ENCODE measurements at places on chromosomes 4 and X.

DNA sequence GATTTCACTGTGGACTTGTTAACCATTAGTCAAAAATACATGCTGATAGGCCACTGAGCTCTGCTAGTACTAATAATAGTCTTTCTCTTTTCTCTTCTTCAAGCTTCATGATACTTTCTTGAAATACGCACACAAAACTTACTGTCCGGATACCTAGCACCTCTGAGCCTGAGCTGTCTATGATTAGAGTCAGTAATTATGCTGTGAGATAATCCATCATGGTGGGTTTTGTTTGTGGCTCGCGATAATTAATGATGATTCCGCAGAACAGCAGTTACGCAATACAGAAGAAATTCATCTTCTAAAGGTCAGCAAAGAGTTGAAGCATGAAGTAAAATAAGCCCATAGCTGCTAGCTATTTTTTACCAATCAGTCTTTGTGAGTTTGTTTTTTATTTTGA lies 511.5 kb upstream of the GALNT7 start:
- no peak for DNase-seq

DNA sequence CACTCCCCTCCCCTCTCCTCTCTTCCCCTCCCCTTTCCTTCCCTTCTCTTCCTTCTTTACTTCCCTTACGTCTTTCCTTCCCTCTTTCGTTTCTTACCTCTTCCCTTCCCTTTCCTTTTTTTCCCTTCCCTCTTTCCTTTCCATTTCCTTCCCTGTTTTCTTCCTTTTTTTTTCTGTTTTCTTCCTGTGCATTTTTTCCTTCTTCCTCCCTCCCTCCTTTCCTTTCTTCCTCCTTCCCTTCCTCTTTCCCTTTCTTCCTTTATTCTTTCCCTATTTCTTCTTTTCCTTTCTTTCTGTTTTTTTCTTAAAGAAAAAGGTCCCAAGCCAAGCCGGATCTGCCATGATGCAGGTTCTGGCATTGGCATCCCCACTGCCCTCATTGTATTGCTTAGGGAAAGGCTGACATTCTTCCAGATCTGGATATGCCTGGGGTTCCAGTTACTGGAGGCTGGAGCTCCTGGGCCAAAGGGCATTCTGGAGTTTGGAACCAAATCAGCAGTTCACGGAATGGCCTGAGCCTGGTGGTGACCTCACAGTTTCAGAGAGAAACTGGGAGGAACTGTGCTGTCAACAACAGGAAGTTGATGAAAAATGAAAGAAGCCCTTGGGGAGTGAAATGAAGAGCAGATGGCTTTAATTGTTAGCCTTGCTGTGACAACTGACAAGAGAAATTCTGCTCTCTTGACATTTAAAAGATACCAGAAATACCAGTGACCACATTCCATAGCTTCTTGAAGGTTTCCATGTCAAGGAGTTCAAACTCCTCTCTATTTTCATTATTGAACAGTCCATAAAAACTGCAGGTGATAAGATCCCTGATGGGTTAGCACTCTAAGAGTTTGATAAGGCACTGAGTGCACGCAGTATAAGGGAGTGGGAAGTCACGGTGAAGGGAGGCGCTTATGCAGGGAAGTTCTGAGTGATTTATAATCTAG lies 622.1 kb downstream of the SPRY1 start:
- no peak for DNase-seq

GRCh38 chr4:8152865-8153257 lies 5.8 kb downstream of the ABLIM2 start:
- no peak for DNase-seq

GRCh38 chr4:2320152-2320551 lies 58.2 kb upstream of the MXD4 start:
- no peak for DNase-seq

DNA sequence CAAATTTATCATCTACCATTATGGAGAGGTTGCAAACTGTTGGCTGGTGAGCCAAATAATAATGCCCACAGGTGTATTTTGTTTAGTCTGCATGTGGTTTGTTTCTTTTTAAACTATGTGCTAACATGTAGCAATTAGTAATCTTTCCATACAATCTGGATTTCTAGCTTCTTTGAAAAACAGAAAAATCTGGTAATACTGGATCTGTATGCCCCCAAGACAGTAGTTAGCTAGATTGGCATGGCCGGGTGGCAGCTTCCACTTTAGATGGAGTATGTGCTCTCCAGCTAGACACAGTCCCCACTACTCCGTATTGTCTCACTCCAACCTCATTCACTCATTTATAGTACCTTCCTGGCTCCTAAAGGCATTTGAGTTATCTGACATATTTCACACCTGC lies 91.3 kb downstream of the NHSL2 start:
- DNase-seq: no peak

DNA sequence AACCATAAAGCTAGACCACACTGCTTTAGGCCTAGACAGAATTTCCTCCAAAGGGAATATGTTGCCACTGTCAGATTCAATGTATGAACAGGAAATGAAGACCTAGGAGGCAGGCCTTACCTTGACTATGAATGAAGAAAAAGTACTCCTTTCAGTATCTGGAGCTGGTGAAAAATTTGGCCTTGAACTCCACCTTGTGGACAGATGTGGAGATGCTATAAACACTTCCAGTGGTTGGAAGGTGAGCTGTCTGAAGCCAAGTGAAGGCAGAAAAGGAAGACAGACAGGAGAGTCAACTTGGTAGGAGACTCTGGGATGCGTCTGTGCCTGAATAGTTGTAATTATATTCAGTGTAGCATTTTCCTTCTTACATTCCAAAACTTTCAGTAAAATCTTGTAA lies 17.2 kb downstream of the SPIN3 start:
- DNase-seq: no peak

DNA sequence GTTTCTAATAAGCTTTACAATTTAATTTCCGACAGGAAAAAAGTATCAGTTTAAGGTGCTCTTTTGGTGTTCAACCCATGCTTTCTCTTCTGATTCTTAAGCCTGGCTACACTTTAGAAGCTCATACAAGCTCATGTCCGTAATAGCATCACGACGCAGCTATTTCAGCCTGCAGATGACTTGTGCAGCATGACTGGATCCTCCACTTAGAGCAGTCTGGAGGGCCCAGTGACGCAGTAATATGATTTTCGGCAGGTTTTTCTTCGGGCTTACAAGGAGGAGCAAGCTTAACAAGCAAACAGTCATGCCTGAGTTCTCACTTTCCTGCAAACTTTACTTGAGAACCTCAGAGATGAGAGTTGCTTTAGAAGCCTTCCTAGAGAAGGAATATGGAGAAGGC lies 85.3 kb upstream of the MAML3 start:
- no peak for DNase-seq

GRCh38 chr4:707929-708630 lies 2.4 kb downstream of the PCGF3 start:
- DNase-seq: no peak

DNA sequence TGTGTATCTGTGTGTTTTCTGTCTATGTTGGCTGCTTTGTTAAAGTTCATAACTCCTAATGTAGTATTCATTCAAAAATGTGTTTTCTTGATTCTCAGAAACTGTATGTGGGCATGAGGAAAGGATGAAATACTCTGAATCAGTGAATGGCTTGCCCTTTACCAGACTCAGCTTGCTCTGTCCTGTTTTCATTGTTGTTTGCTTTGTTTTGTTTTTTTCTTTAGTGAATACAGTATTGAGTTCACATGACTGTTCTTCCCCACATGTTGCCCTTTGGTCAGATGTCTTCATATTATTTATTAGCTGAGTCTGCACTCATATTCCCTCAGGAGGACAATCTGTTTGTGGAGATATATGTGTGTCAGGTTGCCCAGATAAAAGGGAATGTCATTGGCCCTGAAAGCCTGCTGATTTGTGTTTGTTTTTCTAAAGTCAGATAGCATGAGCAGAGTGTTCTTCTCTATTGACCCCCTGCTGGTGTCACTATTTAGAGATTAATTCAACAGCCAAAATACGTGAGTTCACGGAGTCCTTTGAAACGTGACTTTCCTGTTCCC lies 1184.4 kb downstream of the RPA4 start:
- no peak for DNase-seq

GRCh38 chr4:158812543-158812942 lies 43.7 kb downstream of the FNIP2 start:
- no peak for DNase-seq

GRCh38 chr4:155007660-155008176 lies 200.7 kb upstream of the NPY2R start:
- DNase-seq: no peak

- DNase-seq: no peak
Observed at GRCh38 chr4:174119830-174120229, 163.6 kb downstream of the FBXO8 start.

DNA sequence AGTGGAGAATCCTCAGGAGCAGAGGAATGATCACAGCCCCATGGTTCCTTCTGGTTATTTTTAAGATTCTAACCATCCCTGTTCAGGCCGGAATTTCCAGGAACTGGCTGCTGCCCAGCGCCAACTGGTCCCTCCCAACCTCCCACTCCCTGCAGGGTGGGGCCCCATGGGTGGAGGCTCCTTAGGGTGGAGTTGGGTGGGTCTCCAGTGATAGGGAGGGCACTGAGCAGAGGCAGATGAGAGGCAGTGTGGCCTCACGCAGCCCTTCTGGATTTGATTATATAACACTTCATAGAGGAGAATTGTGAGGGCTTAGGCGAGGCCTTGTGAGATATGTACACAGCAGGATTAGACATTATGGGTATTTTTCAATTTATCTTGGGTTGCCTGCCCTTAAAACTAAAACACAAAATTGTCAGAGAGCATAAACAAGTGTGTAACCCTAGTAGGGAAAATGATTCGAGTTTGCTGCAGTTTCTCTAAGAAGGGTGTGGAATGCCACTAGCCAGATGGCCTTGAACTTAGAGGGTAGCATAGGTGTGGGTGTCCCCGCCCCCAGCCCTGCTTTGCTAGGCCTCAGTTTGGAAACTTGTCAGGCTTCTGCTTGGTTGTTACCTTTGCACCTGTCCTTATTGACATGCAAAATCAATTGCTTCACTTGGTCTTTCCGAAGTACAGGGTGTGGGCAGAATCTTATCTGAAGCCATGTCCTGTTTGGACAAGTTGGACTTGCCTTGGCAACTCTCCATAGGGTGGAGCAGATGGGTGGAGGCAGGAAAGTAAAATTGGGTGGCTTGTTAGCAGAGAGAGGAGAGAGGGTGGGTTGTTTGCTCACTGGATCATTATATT lies 9.4 kb downstream of the KLF3 start:
- no peak for DNase-seq

GRCh38 chr4:170007113-170007512 lies 19.1 kb downstream of the MFAP3L start:
- no peak for DNase-seq

DNA sequence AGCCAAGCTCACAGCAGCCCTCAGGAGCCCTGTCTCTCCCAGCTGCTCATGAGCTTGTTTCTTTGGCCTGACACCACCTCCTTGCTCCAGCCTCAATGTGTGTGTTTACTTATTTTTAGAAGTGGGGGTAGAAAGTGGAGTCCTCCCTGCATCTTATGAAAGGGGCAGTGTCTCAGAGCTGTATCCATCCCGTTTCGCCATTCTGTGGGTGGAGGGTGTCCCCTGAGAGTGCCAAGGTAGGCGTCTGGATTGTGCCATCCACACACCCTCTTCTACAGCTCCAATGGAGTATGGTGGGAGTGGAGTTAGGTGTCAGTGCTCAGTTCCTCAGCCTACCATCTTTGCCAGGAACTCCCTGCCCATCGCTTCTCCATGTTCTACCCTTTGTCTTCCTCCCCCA lies 8.3 kb downstream of the SPON2 start:
- DNase-seq: no peak

DNA sequence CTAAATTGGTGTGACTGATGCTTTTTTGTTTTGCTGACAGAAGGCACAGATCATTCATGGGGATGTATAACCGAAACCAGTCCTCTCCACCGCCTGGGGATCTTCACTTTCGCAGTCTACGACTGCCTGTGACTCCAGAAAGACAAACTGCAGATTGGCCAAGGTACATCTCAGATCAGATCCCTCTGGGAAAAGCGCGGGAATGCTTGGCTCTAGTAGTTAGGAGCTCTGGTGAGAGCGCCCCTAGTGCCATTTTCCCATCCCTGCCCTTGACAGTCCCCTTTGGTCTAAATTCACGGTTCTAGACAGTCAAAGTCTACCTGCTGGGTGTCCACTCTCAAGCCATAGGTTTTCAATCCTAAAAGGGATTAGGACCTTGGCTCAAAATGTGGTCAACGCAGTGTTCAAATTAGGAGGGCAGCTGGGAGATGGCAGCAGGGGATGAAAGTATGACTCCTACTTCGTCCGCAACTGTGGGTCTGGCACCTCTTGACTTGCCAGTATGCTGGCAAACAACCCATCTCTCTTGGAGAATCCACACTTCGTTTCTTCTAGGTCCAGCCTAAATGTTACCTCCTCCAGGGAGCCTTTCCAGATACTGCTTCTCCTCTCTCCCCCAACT lies 6.9 kb upstream of the HAND2 start:
- no peak for DNase-seq

- no peak for DNase-seq
Observed at GRCh38 chrX:8183346-8183745, 12.3 kb upstream of the VCX2 start.

GRCh38 chr4:36320117-36320896 lies 38.9 kb downstream of the DTHD1 start:
- DNase-seq: no peak

- no peak for DNase-seq
Observed at GRCh38 chr4:63348735-63349673, 1060.2 kb downstream of the TECRL start.

GRCh38 chr4:2249526-2250356 lies 7.8 kb upstream of the HAUS3 start:
- DNase-seq: no peak

DNA sequence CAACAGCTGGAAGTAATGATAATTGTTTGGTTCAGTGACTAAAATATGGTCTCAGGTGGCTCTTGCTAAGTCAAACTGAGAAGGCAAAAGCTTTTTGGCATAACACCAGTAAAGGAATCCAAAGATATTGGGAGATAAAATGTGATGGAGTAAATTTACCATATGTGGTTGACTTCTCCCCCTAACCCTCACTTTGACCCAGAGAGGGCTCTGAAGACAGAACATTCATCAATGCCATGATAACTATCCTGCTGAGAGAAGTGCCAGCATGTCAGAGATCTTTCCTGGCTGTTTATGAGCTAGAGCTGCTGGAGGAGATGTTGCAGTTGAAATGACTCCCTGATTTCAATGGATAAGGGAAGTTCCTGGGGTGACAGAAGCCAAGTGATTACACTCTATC lies 213.4 kb downstream of the SPCS3 start:
- DNase-seq: no peak

DNA sequence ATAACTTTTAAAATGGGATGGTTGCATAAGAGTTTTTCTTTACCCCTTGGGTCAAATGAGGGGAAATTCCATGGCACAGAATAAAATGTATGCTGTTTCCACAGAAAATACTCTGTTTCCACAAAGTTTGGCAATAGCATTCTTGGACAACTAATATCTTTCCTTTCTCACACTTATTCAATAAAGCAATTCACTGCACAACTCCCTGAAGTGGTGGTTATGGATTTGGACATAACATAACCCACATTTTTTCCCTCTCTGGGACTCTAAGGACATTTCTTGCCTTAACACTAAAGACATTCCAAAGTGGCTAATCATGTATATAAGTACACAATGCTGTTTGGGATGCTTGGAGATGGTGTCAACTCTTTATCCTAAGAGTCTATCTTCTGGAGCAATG lies 51.7 kb upstream of the GPM6B start:
- no peak for DNase-seq

- DNase-seq: no peak
Observed at GRCh38 chrX:122552286-122552800, 631.7 kb upstream of the GRIA3 start.

GRCh38 chr4:74410272-74410671 lies 34.7 kb upstream of the AREG start:
- no peak for DNase-seq

- DNase-seq: no peak
Observed at GRCh38 chrX:47175588-47175980, 18.0 kb upstream of the UBA1 start.

GRCh38 chr4:19905024-19905423 lies 346.7 kb upstream of the SLIT2 start:
- no peak for DNase-seq

Data from amygdala (tissue), 56 donors.